ENCODE measurements at places on chromosomes 1 and 21.

GRCh38 chr21:42425591-42425990 lies 21.9 kb downstream of the UBASH3A start:
- no peak for DNase-seq

- DNase-seq: no peak
These were observed 187.6 kb upstream of the FAM78B start for GRCh38 chr1:166354406-166354805.

DNA sequence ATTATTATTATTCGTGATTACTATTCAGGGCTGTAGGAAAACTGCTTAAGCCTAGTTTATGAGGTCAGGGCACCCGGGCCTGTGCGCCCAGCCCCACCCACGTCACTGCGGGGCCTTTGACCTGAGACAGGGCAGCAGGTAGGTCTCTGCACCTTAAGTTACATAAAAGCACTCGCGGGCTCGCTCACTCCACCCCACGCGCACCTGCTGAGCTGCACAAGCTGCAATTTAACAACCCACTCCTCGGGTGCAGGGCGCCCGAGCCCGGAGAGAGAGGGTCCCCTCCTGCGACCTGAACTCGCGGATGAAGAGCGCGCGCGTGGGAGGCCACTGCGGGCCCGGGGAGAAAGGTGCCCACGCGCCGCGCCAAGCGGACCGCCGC lies 477 bp downstream of the ICMT start:
- no peak for DNase-seq

GRCh38 chr1:232367293-232367692 lies 262.6 kb downstream of the SIPA1L2 start:
- DNase-seq: no peak

GRCh38 chr21:37936010-37936785 lies 19.9 kb upstream of the KCNJ6 start:
- no peak for DNase-seq

DNA sequence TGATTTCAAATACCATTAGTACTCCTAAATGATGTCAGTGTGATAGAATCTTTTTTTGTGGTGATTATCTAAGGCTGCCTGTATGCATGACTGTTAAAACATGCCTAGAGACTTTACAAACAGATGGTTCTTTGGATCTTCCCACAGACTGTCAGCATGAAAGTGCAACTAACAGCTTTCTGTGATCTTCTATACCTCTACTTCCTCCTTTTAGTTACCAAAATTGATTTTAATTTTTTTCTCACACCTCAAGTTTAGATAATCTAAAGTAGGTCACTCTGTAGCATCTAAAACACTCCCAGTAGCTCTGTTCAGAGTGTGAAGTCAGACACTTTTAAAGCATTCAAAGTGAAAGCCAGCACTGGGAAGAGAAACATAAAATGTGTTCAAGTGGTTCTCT lies 534.5 kb downstream of the PTPRC start:
- no peak for DNase-seq

- DNase-seq: no peak
These were observed 292.8 kb downstream of the DISC1 start for GRCh38 chr1:231919239-231919885.

All from HEK293T (cell line).